ENCODE measurements at places on chromosomes 12 and 14.

DNA sequence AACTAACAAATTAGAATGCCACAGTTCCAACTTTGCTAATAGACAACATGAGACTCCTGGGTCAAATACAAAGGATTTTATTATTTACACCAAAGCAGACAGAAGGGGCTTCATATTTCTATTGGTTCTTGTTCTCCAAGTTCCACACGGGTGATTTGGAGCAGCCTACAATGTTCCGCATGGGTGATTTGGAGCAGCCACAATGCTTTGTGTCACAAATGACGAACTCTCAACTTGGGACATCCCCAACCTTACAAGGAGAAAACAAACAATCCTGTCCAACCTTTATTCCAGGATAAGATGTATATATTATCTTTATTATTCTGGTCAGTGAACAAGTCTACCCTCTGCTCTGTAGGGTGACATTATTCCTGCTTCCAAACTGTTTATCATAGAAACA is 694.3 kb upstream of the MGAT4C start:
- DNase-seq: no peak

DNA sequence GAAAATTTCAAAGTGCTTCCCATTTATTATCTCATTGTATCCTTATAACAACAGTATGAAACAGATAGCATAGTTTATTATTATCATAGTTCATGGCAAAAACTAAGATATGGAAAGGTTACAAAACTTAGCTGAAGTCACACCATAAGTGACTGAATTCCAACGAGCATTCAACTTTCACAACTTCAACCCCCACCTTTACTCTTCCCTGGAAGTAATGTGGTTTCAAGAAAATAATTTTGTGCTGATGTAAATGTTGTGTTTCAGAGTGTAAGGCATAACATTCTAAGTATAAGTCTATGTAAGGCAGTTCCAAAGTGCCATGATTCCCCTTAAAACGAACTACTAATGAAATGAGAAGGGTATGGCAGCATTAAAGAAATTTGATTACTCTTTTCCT is 454.5 kb downstream of the BCAT1 start:
- DNase-seq: no peak

GRCh38 chr12:108597559-108598471 is at the start of gene TMEM119:
TMEM119 (minus strand) TSS chr12:108598084; CDS start chr12:108592383, 5,701 bp downstream.
- DNase-seq: no peak

DNA sequence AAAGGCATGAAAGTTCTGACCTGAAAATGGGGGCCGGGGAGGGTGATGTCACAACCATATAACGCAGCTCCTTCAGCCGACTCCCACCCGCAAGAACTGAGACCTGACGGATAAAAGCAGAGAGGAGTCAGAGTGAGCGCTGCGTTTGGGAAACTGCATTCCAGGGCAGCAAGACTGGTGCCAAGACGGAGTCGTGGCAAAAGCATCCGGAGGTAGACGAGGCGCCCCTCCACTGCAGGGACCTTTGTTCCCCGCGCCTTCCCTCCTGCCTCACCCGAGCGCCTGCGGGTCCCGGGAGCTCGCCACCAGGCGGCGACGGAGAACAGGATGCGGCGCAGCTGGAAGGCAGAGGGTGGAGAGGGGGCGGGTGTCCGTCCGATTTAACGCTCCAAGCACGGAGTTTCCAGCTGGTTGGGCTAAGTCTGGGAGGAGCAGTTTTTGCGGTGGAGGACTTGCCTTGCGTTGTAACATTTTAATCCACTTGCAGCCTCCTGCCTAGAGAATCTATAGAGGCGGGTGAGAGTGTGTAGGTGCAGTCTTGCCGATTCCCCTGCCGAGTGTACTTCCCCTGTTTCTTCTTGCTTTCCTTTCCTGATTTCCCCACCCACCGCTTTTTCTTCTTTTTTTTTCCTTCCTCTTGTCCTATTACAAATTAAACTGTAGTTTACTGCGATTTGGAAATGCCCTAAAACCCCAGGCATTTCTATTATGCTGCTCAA is 1.2 kb upstream of the CPNE8 start:
- DNase-seq: peak; percentile 25

DNA sequence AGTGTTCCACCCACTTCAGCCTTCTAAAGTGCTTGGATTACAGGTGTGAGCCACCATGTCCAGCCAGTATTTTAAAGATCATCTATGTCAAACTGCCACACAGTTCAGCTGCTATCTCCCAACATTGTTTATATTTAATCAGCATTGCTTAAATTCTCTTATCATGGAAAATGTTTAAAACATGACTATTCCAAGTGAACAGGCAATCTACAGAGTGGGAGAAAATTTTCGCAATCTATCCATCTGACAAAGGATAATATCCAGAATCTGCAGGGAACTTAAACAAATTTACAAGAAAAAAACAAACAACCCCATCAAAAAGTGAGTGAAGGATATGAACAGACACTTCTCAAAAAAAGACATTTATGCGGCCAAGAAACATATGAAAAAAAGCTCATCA is 69.4 kb upstream of the NAV3 start:
- DNase-seq: no peak

DNA sequence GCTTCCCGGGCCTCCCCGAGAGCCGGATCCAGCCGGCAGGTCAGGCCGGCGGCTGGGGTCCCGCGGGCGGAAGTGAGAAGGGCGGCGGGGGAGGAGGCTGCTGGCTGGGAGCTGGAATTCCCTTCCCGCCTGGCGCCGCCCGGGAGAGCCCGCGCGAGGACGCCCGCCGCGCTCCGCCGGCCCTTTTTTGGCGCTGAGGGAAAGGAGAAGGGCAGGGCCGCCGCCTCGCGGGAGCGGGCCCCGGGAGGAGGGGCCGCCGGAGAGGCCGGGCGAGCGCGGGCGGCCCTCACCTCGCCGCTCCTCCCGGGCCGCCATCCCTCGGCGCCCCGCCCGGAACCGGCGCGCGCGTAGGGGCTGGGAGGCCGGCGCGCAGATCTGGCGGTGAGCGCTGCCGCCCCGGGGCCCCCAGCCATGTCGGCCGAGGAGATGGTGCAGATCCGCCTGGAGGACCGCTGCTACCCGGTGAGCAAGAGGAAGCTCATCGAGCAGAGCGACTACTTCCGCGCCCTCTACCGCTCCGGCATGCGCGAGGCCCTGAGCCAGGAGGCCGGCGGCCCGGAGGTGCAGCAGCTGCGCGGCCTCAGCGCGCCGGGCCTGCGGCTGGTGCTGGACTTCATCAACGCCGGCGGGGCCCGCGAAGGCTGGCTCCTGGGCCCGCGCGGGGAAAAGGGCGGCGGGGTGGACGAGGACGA is at the start of the genes KLHL42 and MANSC4:
Gene KLHL42 (plus strand): TSS at position 314 of the 692 bp plus-strand sequence. CDS start 98 bp downstream, at position 412.
Gene MANSC4 (minus strand): TSS at position 317 of the 692 bp plus-strand sequence. CDS start 8,960 bp downstream, outside the sequence.
- peak; percentile 57 for DNase-seq

GRCh38 chr14:97697772-97698171 is 900.6 kb downstream of the VRK1 start:
- no peak for DNase-seq

DNA sequence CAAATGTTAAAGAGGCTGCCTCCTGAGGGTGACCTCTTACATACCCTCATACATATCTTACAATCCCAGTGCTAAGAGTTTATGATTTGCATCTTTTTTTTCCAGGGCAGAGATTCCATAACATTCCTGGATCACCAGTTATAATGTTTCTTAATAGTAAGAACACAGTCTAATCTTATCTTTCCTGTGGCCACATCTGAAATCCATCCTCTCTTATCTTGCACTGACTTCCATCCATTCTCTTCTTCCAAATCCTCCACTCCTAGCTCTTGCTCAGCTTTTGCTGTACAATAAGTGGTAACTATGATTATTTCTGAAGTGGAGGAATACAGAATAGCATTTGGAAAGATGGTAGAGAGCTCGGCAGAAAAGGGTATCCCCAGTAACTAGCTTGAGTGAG is 6.3 kb downstream of the CALCOCO1 start:
- DNase-seq: no peak

GRCh38 chr12:88437226-88437625 is 143.0 kb downstream of the KITLG start:
- DNase-seq: no peak

GRCh38 chr14:66709291-66709690 is 201.3 kb downstream of the GPHN start:
- DNase-seq: no peak

DNA sequence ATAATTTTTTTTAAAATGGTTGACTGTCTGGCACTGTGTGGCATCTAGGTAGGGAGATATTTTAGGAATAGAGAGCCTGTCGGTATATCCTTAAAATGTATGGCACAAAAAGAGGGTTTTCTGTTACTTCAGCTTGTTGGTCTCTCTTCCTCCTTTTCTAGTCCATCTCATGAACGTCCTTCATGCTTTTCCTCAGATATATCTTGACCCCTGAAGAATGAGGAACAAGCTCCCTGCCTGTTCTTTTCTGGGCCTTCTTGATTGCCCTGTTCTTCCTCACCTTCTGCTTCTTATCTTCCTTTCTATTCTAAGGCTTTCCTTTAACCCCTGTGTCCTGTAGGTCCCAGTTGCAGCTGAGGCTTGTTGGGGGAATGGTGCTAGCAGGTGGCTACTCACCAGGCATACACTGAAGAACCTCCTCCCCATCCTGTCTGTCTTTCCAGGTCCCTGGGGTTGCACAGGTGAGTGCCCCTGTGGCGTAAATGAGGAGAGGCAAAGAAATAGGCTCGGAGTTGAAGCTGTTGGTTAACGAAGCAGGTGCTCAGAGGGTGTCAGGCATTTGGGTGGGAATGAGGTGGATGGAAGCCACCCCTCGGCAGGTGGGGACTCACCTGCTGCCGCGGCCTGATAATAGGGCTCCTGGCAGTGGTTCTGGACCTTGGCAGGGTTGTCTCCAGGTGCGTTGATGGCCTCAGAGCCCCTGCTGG is 7.2 kb upstream of the C1R start:
- DNase-seq: no peak

Measured in NK-92 treated with Interleukin-12 subunit alpha and Interleukin-12 subunit beta, amount 100 ng/mL, for 24 hours (cell line).